ENCODE measurements at places on chromosomes 7 and 10.

- peak; percentile 68 for DNase-seq
Measured at GRCh38 chr10:110425684-110426293, 71.9 kb upstream of the DUSP5 start.

- peak; percentile 24 for DNase-seq
Measured at GRCh38 chr7:150876817-150877526, 24.7 kb downstream of the AOC1 start.

DNA sequence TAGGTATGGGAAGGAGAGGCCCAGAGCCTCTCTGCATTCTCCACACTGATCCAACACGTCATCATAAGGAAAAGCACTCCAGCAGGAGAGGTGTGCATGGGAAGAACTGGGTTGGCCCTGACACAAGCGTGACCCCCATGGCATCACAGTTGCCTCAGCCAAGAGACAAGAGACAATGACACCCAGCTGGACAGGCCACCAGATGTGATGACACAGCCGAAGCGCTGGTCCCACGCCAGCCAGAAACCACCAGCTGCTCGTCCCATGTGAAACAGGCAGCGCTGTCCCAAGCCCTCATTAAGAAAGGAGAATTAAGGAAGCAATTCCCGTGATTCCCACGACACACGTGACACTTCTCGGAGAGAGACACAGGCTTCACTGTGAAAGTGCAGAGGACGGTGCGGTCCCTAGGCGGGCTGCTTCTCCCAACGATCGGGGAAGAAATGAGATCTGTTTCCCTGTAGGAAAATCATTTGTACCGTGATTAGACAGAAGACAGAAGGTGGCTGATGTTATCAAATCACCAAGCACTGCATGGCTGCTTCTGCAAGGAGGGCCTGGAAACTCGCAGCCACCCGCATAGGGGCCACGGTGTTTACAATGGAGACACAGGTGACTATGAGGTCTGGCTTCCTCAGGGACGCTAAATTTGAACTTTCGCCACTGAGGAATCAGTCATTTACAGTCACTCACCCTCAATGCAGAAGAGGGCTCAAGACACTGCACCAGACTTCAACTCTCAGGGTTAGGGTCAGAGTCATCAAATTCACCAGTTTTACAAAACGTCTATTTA, 74.5 kb downstream of the DIP2C start:
- no peak for DNase-seq

- DNase-seq, result no peak
Measured at GRCh38 chr7:16063221-16063620, 358.1 kb downstream of the CRPPA start.

- DNase-seq, result no peak
Measured at GRCh38 chr7:91801331-91801983, 79.0 kb downstream of the MTERF1 start.

DNA sequence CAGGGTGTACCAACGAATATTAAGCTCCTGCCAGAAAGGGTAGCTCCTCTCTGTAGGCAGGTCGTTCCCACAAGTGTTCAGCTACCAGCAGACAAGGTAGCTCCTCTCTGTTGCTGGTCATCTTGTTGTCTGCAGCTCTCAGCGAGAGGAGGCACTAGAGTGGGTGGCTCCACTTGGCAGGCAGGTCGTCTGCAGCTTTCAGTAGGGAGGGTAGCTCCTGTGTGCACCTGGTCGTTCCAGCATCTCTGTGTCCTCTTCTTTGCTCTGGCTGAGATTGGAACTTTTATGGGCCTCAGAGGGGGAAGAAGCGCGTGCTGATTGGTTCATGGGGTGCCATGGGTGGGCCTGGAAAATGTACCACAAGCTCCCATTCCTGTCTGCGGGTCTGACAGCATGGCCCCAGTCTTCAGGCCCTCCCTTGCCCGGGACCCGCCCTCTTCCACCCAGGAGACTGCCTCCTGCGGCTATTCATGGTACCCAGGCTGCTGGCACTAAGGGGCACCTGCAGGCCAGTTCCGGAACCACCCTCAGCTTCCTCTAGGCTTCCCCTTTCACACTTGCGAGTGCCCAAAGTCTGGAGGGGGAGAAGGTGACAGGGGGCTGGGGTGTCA, 63.9 kb upstream of the CACNA2D1 start:
- no peak for DNase-seq

DNA sequence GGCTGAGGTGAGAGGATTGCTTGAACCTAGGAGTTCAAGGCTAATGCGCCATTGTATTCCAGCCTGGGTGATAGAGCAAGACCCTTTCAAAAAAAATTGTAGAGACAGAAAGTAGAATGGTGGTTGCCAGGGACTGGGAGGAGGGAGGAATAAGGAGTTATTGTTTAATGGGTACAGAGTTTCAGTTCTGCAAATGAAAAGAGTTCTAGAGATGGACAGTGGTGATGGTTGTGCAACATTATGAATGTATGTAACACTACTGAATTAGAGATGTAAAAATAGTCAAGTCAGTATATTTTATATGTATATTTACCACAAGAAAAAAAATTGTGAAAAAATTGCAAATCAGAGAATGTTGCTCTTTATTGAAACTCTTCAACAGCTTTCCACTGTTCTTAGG, 266.5 kb upstream of the NPY start:
- no peak for DNase-seq

GRCh38 chr10:33107953-33108352, 149.9 kb upstream of the ITGB1 start:
- DNase-seq, result no peak

- DNase-seq, result no peak
Measured at GRCh38 chr7:85054306-85054705, 132.6 kb downstream of the SEMA3D start.

DNA sequence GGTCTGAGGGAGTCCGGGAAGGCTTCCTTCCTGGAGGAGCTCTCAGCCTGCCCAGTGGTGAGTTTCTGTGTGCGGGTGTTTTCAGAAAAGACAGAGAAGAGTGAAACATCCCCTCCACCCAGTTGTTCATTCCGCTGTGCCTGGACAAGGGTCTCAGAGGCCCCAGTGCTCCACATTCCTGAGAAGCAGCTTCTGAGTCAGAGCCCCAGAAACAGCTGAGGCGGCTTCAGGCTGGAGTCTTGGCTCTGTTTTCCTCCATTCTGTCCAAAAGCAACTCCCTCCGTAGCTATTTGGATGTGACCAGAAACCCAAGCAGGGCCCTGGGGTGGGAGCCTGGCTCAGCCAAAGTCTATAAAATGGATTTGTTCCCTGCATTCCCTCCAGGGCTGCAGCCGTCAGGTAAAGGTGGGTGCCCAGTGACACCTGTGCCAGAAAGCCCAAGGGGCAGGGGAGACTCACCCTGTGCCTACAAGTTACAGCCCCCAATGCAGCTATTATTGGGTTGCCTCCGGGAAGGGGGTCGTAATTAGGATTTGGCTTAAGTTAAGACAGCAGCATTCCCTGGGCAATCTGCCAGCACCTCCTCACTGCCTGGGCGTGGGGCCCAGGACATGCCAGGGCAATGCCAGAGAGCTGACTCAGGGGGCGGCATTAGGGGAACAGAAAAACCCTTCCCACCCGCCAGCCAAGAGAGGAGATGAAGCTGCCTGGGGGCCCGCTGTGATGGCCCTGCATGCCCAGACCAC, 13.1 kb upstream of the CAMK2G start:
- no peak for DNase-seq

- DNase-seq, result no peak
Measured at GRCh38 chr7:99990460-99990852, 14.6 kb upstream of the AZGP1 start.

GRCh38 chr10:45280113-45280760, 35.2 kb downstream of the OR13A1 start:
- no peak for DNase-seq

- no peak for DNase-seq
Measured at GRCh38 chr7:75962607-75963380, 31.6 kb downstream of the TMEM120A start.

DNA sequence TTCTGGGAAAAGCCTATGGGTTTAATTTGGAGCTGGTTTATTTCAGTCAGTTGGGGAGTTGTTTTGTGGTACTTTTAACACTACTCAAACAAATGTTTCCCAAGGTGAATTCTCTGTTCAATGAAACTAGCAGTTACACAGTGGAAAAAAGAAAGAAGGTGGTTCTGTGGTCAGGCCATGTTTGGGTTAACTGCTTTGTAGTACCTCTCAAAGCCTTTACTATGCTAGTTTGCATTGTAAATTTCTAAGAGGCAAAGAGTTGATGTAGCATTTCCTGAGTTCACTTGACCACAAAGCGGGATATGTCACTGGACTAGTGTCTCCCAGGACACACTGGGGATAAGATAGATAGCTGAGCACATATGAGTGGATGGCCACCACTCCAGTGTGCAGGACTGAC, 145.4 kb downstream of the KIF20B start:
- DNase-seq, result no peak

DNA sequence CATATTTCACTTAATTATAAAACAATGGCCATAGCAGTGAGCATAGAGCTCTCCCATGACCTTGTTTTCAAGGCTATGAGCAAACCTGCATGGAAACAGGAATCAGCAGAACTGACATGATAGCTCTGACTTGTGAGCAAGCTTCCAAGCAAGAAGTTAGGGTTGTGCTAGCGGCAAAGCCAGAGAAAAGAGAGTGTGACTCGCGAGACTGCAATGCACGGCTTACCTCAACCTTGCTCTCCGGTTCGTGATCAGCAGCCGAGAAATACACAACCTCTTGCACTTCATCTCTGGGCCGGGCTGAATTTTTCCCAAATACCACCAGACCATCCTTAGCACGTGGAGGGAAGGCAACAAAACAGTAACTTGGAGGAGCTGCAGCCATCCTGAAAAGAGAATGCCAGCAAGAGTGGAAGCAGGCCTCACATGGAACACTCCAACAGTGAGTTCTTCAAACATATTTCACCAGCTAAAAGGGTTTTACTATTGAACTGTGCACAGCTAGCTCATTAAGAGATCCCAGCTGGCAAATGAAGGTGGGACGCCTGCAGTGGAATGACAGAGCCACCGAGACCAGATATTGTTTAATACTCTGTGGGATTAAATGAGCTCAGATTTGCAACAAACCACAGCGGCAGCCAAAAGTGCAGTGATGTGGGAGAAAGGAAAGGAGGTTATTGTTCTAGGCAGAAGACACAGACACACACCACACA, 20.8 kb downstream of the SCRN1 start:
- no peak for DNase-seq

DNA sequence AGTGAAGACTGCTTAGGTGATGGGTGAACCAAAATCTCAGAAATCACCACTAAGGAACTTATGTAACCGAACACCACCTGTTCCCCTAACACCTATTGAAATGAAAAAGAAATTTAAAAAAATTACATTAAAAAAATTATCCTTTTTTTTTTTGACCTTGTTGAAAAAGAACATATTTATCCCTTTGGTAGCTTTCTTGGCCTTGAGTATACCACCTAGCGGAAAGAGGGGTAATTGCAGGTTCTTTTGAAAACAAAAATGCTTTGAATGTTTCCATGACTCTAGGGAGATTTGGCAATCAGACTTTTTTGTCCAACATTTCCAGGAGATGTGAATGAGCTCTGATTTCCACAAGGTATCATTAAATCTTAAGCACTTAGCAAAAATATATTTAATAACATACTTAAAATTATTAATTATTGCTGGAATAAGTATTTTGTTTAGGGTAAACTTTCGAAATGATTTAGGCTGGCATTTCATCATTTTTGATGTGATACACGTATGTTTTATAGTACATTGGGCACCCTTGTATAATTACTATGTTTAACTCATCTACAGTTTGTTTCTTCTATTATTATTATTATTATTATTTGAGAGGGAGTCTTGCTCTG, 47.0 kb upstream of the ELMO1 start:
- DNase-seq, result no peak

DNA sequence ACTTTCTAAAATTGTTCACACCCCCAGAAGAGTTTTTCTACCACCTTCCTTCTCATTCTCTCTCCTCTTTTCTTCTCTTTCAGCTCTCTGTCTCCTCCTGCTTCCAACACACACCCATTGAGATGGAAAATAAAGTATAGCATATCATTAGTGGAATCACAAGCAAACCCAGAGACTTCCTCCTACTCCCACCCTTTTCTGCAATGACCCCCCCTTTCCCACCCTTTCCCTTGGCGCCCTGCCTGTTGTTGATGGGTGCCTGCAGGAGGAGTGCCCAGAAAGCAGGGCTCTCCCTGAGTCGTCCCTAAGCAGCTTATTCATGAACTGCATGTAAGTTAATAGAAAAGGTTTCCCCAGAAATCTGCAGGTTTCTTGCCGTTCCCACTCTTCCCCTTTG, 300.0 kb downstream of the PLXNA4 start:
- no peak for DNase-seq

DNA sequence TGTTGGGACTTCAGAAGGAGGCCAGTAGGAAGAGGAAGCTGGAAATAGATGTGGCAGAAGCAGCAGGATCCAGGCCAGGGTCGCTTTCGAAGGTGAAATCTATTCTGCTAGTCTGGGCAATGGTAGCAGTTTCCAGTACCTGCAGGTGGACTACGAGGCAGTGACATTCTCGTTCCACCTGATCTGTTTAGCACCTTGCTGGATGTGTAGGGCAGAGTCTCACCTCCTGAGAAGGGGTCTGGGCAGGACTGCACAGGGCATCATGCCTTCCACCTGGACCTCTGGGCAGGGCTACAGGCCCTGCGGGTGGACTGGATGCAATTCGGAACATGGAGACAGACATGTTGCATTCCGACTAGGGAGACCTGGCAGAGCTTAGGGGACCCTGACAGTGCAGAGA, 254.8 kb upstream of the ZNF32 start:
- no peak for DNase-seq

DNA sequence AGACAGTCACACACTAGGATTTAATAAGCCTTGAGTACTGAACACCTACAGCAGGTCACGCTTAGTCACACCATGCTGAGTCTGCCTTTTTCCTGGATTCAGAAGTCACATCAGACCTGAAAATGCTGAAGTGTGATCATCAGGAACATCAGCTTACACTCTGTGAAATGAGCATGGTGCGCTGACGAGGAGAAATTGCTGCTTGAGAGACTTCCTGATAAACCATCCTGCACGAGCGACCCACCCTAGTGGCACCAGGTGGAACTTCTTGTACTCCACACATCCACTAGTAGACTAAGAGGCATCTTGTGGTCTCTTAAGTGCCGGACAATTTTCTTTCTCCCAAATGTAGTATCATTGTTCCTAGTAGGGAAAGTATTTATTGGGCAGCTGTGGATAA, 51.8 kb upstream of the MRLN start:
- no peak for DNase-seq

GRCh38 chr7:32062150-32062549, 8.1 kb downstream of the PDE1C start:
- DNase-seq, result no peak

DNA sequence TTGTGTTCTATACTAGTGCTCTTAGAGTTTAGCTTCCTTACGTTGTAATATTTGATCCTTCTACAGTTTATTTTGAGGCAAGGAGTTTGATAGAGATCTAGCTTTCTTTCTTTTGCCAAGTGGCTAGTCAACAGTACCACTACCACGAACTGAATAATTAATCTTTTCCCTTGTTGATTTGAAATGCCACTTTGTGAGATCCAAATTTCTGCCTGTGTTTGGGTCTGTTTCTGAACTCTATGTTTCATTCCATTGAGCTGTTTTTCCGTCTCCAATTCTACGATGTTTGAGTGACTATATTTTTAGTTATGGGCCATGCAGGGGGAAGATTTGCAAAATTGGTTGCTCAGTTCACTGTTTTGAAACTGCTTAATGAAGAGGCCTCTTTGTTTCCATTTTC, 134.7 kb downstream of the KIAA1217 start:
- DNase-seq, result no peak

GRCh38 chr10:119281581-119282071, 74.3 kb downstream of the GRK5 start:
- no peak for DNase-seq

GRCh38 chr7:79282070-79282694, 171.3 kb downstream of the MAGI2 start:
- no peak for DNase-seq

- no peak for DNase-seq
Measured at GRCh38 chr7:120993553-120994191, 5.2 kb downstream of the CPED1 start.

- DNase-seq, result no peak
Measured at GRCh38 chr7:130768854-130769253, 34.8 kb upstream of the KLF14 start.
